ENCODE measurements at places on chromosomes 5 and 9.

DNA sequence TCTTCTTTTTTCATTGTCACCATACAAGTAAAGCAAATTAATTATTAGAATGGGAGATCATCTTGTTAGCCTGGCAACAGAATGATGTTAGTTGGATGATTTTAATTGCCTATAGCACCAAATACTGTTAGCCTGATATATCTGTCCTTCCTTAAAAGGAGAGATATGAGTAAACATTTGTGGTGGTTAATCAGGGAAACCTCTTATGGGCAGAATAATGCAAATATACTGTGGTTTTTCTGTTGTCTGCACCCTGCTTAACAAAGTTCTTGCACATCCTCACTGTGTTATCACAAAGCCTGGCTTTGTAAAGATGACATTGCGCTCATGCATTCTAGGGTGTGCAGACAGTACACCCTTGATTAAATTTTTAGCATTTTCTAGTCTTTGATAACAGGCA, 254.9 kb upstream of the SMC2 start:
- no peak for DNase-seq

GRCh38 chr5:134370311-134370870, 978 bp upstream of the UBE2B start:
- no peak for DNase-seq

- no peak for DNase-seq
These were observed 483 bp downstream of the FBXL7 start for GRCh38 chr5:15500325-15501001.

DNA sequence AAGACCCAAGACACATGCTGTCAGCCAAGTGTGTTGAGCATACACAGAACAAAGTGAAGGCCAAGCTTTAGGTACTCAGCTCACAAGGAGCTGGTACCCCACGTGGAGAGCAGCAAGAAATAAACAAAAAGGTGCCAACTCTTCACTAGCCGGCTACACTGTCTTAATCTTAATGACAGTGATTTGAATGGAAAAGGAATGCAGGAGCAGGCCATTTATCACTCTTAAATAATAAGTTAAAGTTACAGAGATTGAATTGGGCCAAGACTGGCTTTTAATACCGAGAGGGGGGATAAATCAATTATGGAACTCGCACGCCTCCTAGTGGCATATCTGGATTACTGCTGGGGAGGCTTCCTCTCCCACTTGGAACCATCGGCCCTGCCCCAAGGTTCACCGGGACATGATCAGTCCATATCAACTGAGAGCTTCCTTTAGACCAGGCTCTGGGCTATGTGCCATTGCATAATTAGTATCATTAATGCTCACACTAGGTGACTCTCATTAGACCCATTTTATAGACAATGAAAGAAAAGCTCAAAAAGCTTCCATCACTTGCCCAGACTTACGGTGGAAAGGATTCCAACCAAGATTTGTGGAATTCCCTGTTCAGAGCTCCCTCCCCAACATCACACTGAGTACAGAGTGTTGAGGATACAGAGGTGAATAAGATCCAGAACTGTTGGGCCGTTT, 94.0 kb downstream of the ACTL7B start:
- DNase-seq = peak; percentile 44

DNA sequence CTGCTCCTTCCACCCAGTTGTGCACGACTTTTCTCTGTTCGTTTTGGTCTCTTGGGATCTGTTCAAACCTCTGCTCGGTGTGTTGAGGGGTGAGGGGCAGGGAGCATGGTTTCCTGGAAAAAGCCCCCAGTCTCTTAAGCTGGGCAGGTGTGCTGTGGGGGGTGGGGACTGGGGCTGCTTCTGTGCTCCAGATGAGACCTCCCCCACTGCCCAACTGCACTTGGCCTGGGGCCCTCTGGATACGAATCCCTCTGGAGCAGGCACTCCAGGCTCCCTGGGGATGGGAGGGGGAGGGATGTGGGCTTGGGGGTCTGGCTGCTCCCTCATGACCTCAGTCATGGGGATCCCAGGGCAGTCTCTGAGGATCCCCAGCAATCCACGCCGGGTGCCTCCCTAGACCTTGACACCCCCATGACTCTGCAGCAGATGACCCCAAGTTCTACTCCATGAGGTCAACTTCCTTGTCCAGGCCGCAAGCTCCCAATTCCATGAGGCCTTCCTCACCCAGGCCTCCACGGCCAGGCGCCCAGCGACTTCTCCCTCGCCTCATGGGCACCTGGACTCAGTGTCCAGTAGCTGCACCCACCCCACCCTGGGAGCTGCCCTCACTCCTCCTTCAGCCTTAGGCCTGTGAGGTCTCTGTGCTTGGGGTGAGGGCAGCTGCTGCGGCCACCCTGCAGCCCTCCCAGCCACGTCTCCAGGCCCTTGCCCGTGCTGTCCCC, 5.9 kb upstream of the AHRR start:
- DNase-seq = no peak

GRCh38 chr9:124231095-124231737, 26.5 kb upstream of the NEK6 start:
- no peak for DNase-seq

DNA sequence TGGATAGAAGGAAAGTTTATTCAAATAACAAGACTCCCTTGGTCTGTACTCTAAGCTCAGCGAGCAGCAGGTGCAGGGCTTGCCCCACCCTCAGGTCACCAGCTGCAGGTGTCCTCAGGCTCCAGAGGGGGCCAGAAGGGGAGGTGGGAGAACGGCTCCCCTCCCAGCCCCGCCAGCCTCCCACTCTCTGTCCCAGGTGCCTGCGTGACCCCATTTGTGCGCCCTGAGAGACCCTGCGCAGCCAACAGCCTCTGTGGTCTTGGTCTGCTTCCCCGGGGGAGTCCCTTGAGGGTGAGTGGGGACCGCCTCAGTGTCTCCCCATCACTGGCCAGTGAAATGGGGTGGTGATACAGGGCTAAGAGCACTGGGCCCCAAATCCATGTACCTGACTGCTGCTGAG, 62.3 kb upstream of the STXBP1 start:
- no peak for DNase-seq

GRCh38 chr9:68740561-68740960, 35.5 kb downstream of the PIP5K1B start:
- DNase-seq = no peak

DNA sequence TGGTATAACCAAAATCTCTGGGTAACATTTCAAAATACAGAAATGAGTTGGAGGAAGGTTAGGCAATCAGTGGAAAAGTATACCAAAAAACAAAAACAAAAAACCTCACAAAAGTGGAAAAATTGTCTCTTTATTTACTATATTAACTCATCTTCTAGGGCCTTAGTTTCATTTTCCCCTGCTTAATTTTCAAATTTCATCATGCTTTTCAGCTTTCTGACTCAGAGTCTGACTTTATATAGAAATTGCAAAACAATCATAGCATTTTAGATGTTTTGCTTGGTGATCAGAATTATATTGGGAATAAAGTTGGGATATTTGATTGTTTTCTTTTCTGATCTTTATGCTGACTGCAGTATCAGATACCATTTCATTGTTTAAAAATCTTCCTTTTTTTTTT, 257.0 kb upstream of the PRR16 start:
- DNase-seq = no peak

DNA sequence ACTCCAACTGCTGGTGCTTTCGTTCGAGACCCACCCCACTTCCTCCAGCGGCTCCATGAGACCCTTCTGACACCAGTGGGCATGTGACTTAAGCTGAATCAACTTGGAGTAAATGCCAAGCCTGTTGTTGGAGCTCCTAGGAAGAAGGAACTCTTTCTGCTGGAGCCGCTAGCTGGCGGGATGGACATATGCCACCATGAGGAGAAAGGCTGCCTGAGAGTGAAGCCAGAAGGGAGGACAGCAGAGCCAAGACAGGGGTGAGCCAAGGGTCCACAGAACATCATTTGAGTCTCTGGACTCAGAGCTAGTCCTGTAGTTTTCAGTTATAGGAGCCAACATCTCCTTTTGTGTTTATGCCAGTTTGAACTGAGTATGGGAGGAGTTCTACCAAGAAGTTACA, 35.9 kb downstream of the ANXA6 start:
- no peak for DNase-seq

DNA sequence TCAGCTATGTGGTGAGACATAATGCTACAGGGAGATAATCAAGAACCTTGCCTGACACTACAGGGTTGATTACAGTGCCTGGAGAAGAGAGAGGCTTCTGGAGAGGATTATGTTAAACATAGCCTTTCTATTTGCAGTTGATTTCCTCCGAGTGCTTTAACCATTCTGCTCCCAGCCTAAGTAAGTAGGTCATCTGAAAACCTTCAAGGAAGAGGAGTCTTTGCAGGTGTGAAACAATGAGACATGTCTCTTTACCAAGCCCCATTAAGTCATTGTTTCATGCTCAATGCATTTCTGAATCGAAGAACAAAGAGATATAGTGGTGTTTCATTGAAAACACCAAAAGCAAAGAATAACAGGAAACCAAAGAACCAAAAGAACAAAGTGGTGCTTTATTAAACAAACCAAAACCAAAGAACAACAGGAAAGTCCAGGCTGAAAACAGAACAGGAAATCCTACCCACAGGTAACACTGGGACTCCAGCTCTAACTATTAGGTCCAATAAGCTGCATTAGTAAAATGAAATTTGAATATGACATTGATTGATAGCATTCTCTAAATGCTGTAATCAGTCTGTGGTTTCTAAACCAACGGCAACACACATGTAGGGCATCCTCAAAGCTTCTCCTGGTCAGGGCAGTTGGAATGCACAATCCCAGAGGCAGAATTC, 113.3 kb upstream of the SPATA31D4 start:
- DNase-seq = no peak

GRCh38 chr5:123217173-123217572, 128.1 kb downstream of the PRDM6 start:
- no peak for DNase-seq

DNA sequence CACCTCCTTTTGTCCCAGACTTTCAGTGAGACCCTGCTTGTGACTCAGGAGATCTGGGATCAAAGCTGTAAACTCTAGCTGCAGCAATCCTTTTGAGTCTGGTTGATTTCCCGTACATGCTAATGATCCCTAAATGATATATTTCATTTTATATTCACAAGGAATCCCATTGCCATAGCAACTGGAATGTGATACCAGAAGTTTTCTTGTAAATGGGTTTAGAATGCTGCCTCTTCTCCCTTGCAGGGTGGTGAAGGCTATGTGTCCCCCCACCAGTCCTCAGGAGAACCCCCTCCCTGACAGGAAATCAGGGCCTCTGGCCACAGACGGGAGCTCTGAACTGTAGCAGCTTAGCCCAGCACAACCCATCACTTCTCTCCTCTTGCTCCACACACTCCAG, 215.0 kb downstream of the FSTL4 start:
- no peak for DNase-seq

GRCh38 chr5:114346181-114346580, 15.7 kb upstream of the KCNN2 start:
- no peak for DNase-seq

DNA sequence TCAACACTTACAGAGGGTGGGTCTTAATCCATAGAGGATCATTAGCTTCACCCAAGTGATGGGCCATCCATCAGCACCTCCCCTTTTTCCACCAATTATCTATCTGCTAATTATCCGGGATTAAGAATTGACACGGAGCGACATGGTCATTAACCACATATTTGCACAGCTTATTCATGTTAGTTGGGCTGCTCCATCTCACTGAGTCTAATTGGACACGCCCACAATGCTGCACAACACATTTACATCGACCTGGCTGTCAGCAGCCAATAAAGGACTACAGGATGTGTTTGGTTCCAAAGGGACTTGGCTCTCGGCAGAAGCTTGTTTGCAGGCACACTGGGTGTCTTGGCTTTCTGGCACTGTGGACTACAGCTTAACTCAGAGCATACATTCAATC, 21.6 kb downstream of the FOXE1 start:
- no peak for DNase-seq

DNA sequence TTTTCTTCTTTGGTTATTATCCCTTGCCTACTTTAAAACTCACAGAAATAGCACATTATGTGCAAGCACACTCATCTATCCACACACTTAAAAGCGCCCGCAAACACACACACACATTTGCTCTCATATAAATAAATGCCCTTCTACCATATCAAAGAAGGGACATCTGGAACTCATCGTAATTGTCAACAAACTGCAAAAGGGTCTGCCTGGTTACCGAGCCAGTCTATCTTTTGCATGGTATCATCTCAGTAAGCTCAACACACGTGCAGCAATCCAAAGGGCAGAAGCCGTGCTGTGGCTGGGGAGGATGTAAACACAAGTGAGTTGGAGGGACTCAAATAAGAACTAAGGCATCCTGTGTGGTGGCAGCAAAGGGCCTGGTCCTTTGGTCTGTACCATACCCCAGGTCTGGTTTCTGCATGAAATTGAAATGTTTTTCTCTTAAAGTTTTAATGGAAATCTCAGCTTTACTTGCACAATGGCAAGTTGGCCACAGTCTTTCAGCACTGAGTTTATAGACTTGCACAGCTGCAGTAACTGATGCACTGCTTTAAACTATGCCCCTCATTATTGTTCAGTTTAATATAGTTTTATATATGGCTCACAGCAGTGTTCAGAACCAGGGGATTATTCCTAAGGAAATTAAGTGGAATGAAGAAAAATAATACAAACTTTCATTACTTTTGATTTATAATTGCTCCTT, 331.0 kb downstream of the ADAMTS6 start:
- no peak for DNase-seq

DNA sequence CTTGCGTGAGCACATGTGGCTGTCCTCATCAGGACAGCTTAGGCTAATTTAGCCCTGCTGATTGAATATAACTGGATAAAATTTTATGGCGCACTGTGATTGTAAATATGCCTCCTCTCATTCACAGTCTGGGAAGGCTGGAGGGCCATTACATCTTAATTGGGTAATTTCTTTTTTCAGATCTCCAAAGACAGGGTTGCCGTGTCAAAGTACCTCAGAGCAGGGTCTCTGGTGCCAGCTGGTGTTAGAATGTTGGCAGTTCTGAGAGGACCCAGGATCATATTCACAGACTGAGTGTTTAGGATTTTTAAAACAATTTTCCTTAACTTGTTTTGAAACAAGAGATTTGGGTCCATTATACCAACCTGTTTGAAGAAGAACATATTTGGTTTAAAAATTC, 455.7 kb upstream of the TLE4 start:
- DNase-seq = no peak

DNA sequence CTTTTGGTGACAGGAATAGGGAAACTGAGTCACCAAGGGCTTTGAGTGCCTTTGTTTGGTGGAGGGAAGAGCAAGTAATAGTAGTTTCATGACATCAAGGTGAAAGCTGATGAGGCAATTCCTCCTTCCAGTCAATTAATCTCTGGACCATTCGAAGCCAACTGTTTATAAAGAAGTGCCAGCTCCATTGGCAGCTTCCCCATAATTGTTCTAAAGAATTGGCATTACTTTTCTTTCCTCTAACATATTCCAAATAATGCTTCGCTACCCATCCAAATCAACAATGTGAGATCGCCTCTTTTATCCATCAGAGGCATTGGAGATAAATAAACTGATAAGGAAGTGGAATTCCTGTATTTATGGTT, 132.4 kb downstream of the NPR3 start:
- DNase-seq = no peak

Data from activated CD4-positive, alpha-beta T cell treated with anti-CD3 and anti-CD28 coated beads, Interleukin-2, Interleukin-4, amounts not matched to agents 100 ng/mL and 50 ng/mL, durations not matched to agents 16 hours and 8 hours (primary cell).